Activated gamma-delta T cell treated with anti-CD3 and anti-CD28 coated beads, Interleukin-2, amount 50 U/mL, for 16 hours (primary cell): ENCODE measurements at places on chromosomes 6 and 20.

- DNase-seq: no peak
Observed at GRCh38 chr6:56238352-56238751, 9.0 kb downstream of the COL21A1 start.

DNA sequence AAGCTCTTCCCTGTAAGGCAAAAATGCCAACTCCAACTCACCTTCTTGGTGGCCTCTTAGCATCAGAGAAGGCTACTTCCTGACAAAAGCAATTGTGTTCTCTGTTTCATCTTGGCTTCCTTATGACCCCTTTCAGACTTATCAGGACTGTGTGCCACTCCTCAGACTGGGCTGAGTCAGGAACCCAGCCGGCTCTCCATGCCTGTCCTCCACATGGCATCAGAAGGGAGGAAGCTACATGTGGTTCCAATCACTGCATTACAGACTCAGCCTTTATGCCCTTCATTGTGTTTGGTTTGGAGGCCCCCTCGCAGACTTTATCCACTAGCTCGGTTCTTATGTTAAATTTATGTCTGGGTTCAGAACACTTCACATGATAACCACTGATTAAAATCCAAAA, 142.5 kb downstream of the SLC24A3 start:
- DNase-seq: no peak

GRCh38 chr20:3380228-3381070, 27.0 kb downstream of the DNAAF9 start:
- DNase-seq: no peak

DNA sequence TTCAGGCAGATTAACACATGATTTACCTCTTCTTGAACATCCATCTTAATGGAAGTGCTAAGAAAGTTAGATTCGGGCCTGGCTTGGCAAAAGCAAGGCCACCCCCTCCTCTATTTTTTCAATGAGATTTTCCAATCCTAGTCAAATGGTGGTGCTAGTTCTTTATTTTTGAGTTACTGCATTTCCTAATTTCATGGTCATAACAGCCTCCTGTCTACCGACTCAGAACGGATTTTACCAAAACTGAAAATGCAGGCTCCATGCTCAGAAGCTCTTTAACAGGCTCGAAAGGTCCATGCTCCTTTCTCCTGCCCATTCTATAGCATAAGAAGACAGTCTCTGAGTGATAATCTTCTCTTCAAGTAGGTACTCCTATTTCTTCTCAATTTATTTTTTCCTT, 117.2 kb upstream of the ESR1 start:
- no peak for DNase-seq
